Stimulated activated CD4-positive, alpha-beta T cell treated with anti-CD3 and anti-CD28 coated beads, Interleukin-1b, Interleukin-23, amount 100 ng/mL, for 1 hour (primary cell): ENCODE measurements at places on chromosomes 4 and X.

DNA sequence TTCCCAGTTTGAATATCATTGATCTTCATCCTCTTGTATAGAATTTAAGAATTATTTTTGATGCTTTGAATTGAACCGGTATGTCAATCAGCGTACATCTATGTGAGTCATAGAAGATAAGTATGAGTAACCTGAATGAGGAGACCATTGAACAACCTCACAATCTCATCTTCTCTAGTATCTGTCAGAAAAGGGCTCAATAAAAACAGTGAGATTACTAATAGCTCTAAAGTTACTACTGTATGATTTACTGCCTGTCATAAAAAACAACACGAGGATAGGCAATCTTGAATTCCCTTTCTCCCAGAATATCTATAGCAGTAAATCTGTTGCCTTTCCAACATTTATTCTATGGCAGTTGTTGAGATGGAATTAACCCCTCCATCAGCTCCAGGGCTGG is 36.1 kb downstream of the PHOX2B start:
- no peak for DNase-seq

DNA sequence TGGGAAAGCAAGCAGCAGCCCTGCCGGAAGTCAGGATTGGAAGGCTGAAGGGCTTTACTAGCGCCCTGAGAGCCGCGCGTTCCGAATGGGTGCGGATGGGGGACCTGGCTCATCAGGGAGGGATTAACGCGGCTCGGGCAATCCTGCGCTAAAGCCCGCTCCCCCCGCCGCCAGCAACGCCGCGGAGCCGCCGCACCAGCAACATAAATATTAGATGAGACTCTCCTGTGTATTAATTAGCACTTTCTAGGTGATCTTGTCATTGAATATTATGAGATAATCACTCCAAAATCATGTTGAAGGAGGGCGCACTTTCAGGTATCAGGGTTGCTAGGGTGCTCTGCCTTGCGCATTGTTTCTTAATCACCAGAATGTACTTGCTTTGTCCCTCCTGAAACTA is 357.2 kb upstream of the FAM241A start:
- DNase-seq = no peak

- no peak for DNase-seq
These were observed 27.6 kb downstream of the WDR44 start for GRCh38 chrX:118373538-118373937.

DNA sequence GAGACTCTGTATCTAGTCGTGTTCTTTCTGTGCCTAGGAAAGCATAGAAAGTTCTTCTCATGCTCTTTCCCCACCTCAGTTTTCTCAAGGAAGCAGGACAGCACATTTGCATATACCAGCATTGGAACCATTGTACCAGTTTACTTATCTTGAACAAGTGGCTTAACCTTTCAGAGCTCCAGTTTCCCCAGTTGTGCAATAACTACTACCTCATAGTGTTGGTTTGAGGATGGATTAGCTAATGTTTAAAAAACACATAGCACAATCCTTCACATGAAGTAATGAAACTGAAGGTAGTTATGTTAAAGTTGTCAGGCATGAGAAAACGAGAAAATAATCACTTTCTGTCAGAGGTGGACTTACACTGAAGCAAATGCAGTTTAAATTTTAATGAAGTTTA is 92.2 kb upstream of the H2AZ1 start:
- DNase-seq = no peak

- no peak for DNase-seq
These were observed 26.4 kb downstream of the MOSPD2 start for GRCh38 chrX:14899607-14900006.

DNA sequence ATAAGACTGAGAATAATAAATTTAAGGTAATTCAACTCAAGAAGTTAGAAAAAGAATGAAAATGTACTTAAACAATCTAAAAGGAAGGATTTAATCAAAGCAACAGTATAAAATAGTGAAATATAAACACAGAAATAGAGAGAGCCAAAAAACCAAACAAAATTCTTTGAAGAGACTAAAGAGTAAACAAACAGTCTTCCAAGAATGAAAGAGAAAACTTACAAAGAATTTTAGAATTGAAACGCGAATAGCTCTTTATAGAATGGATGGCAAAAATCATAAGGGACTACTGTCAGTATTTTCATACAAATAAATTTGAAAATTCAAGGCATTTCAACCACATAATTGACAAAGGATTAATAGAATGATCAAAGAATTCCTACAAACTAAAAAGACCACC is 41.7 kb downstream of the VEGFC start:
- no peak for DNase-seq

DNA sequence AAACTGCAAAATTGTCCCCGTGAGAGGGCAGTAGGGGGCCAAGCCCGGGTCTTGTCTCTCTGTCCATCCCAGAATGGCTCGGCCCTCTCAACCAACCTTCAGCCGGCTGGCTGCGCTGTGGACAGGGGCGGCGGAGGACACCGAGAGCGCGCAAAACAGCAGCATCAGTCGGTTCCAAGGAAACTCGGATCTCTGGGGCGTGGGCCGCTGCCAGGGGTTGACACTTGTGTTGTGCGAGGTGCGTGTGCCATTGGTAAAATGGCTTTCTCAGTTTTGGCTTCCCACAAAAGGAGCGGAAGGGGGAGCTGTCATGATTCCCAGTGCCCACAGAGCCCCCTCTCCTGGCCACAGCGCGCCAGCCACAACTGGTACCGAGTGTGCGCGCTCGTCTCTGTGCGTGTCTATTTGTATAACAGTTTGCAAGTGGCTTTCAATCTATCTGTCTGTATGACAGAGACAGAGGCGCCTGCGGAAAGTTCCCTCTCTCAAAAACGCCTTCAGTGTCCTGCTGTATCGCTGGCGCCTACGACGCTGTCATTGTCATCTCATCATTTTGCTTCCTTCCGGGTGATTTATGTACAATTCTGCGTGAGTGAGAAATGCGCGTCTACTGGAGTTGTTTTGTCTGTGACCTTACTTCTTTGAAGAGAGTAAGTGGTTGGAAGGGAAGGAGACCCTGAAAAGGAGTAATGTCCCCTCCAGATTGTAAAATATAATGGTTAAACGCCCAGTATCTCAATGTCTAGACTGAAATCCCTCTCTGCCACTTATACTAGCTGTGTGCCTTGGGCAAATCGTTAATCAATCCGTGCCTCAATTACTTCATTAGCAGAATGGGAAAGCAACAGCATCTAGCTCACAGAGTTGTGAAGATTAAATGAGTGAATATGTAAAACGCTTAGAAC is 1.8 kb downstream of the DKK2 start:
- no peak for DNase-seq

DNA sequence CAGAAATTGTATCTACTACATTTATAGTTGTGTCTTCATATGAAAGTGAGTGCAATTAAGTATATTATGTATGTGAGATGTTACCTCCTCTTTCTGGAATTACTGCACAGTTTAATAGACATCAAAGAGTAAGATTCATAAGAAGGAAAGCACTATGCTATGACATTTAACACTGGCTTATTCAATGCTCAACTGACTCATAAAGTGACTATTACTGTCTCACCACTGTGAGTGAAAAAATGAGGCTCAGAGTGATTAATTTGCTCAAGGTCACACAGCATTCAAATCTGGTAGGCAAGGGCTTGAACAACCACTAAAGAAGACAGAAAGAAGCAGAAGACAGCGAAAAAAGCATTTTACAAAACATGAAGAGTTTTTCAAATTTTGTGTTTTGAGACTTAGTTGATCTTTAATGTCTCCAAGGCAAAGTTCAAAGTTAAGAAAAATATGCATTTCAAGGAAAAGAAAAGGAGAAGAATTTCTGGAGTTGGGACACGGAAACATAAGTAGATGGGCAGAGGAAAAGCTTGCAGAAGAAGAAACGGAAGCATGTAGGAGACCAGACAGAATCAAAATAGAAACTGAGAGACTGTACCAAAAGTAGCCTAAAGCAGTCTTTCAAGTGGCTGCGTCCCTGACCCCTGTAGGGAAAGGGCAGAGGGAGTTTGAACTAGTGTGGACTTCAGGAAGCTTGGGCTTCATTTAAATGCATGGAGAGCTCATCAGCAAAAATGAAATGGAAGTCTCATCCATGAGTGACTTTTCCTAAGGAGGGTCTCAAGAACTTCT is 66.3 kb downstream of the KCNIP4 start:
- DNase-seq = no peak

DNA sequence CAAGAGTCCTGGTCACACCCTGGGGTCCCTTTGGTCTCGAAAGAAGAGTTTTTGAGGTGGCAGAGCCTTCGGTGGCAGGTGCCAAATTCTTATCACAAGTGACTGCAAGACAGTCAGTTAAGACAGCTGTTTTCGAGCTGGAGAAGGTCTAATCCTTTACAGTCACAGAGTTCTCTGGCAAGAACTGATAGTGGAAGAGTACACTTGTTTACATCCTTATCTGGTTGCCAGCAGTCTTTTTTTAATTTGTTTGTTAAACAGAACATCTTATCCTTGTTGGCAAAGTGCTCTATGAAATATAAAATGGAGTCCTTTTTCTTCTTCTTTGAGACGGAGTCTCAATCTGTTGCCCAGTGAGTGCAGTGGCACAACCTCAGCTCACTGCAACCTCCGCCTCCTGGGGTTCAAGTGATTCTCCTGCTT is 50.4 kb upstream of the ELOVL6 start:
- DNase-seq = no peak

GRCh38 chr4:99324979-99325378 is 3.8 kb upstream of the ADH1B start:
- no peak for DNase-seq

DNA sequence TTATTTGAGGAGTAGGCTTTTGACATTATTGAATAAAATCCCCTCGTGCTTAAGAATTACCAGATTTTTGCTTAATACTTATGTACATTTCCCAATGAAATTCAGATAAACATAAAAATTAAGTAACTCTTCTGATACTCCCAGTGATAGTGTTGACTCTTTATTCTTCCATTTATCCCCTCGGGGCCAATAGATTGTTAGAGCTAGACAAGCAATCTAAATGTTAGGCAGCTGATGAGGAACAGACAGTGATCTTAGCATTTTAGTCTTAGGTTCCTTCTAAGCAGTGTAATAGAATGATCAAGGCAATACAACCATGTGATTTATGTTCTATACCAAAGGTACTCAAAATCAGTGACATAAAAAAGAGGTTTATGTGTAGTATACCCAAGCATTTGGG is 68.7 kb downstream of the USP9X start:
- no peak for DNase-seq

GRCh38 chrX:27966492-27966891 is 14.8 kb downstream of the DCAF8L1 start:
- DNase-seq = no peak

- DNase-seq = no peak
These were observed 58.9 kb upstream of the BCOR start for GRCh38 chrX:40156470-40157227.

DNA sequence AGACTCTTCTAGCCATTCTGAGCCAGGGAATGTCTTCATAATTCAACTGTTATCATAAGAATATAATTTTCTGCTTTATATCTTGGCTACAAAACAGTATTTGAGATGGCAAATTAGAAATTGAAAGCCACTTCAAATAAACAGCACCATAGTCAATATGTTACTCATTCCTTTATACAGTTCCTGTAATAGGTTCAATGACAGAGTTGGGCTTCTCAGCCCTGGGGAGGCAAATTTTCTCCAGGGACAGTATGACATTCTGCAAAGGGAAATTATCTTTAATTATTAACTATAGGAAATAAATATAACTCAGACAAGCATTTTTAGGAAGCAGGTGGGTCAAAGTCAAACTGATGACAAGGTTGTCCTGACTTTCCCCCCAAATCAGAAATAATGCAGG is 71.9 kb upstream of the RPS6KA6 start:
- DNase-seq = no peak

GRCh38 chrX:130902446-130902782 is 595 bp downstream of the ENOX2 start:
- DNase-seq = no peak

- no peak for DNase-seq
These were observed 24.3 kb downstream of the NFKB1 start for GRCh38 chr4:102525504-102525903.

GRCh38 chr4:56861360-56861759 is 39.9 kb upstream of the SPINK2 start:
- no peak for DNase-seq

GRCh38 chr4:129346036-129346435 is 250.1 kb downstream of the C4orf33 start:
- DNase-seq = no peak

GRCh38 chrX:21993265-21993664 is 38.9 kb upstream of the PHEX start:
- no peak for DNase-seq

- no peak for DNase-seq
These were observed 211.5 kb upstream of the KLF3 start for GRCh38 chr4:38452542-38452941.

- DNase-seq = peak; percentile 15
These were observed 1.1 kb downstream of the PJA1 start for GRCh38 chrX:69163936-69164741.

DNA sequence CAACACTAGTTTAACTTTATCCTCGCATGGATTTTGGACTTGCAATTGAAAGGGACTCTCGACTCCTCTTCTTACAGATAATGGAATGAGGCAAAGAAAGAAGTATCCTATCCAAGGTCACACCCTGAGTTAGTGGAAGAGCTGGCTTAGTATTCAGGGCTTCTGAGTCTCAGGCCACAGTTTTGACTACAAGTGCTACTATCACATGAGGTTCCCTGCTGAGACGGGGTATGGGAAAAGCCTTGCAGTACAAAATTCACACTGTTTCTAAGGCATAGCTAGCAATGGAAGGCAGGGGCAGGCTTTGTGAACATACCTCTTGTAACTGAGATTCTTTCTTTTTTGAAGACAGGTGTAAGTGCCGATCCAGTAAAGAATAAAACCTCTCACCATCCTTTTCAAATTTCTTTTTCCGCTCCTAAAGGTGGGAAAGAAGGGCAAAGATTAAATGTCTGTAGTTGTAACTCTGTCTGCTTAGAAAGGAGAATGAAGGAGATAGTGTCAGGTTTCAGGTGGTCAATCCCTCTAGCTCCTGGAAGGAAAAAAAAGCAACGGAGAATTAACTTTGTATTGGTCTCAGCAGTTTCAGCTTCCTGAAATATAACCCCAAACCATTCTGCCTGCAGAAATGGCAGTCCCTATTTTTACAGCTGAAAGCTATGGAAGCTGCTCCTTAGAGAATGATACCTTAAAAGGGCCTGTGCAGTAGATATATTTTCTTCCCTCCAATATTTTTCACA is 199.0 kb downstream of the OPHN1 start:
- DNase-seq = no peak

GRCh38 chr4:76637712-76638361 is 202.8 kb downstream of the SHROOM3 start:
- no peak for DNase-seq

DNA sequence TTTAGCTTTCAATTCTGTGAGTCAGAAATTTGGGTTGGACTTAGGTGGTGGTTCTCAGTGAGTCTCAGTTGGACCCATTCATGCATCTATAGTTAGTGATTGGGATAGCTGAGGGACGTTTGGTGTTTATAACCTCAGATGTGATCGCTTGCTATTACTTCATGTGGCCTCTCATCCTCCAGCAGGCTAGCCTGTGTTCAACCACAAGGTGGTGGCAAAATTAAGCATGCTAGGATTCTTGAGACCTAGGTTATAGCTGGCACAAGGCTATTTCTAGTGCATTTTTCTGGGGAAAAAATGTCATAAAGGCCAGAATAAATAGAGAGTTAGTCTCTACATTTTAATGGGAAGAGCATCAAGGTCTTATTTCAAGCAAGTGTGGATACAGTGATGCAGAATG is 10.9 kb upstream of the GRPR start:
- no peak for DNase-seq
